CD4-positive, alpha-beta T cell treated with Interferon alpha-2 for 1 hour (primary cell): ENCODE measurements at places on chromosomes 7 and 10.

GRCh38 chr10:109067031-109067430 is 856.3 kb downstream of the XPNPEP1 start:
- no peak for DNase-seq

- DNase-seq = no peak
Observed at GRCh38 chr7:6139189-6139996, 108.2 kb downstream of the ANKRD61 start.

GRCh38 chr10:122441961-122442360 is 12.5 kb upstream of the ARMS2 start:
- no peak for DNase-seq

GRCh38 chr7:37675749-37676148 is 7.8 kb upstream of the GPR141 start:
- DNase-seq = no peak

GRCh38 chr7:125358551-125359167 is 429.0 kb upstream of the POT1 start:
- DNase-seq = no peak

- no peak for DNase-seq
Observed at GRCh38 chr10:119805702-119806230, 66.9 kb downstream of the MCMBP start.

DNA sequence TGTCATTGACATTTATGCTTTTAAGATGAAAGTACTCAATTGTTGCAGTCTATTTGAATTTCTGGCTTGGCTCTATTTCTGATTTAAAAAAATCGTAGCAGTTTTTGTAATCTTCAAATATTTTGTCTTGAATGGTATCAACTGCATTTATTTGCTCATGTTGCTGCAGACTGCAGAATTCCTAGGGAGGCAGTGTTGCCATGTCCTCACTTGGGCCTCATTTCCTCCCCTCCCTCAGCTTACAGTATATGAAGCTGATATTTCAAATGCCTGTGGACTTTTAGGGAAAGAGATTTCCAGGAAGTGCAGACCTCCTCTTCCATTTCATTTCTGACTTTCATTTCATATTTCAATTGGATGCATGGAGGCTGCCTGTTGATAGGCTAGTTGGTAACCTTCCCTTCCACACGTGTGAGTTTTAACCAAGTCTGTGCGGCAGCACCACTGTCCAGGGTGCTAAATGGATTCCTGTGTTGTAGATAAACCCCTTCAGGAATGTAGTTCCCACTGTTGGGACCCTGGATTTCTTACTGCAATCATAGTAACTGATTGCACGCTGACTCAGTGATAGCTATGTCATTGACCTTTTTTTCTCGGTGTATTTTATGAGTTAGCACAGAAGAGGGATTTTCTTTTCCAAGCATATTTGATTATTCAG is 17.5 kb downstream of the VPS50 start:
- DNase-seq = no peak

GRCh38 chr10:16639471-16639870 is 117.8 kb upstream of the C1QL3 start:
- no peak for DNase-seq

- no peak for DNase-seq
Observed at GRCh38 chr10:49357910-49358309, 38.0 kb downstream of the DRGX start.

DNA sequence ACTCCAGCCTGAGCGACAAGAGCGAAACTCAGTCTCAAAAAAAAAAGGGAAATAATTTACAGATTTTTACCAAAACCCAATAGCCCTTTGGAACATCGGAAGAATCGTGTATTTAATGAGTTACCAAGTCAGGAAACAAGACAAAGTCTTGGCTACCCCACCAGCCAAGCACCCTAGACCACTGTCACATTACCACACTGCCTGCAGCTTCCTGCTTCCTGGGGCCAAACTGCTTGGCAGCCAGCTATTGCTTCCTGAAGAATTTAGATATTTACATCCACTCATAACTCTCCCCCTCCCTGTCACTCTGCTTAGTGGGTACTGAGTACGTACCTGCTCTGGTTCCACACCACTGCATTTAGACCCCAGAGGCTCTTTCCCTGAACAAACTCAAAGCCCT is 14.1 kb upstream of the TNPO3 start:
- DNase-seq = no peak

DNA sequence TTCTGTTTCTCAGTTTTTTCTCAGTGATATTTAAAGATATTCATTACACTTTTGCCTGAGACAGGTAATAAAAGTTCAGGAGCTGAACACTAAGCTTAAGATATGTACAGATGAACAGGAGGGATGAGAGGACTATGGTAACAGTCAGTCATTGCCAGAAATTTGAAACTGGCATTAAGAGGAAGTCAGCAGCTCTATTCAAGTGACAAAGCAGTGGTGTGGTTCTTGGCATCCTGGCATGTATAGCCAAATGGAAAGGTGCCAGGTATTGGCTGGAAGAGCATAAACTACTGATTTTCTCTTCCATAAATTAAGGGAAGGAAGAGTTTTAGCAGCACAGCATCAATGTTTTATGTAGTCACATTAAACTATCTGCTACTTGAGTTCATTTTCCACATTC is 22.7 kb downstream of the HOXA1 start:
- no peak for DNase-seq

GRCh38 chr7:99124236-99124635 is 19.7 kb downstream of the SMURF1 start:
- no peak for DNase-seq

DNA sequence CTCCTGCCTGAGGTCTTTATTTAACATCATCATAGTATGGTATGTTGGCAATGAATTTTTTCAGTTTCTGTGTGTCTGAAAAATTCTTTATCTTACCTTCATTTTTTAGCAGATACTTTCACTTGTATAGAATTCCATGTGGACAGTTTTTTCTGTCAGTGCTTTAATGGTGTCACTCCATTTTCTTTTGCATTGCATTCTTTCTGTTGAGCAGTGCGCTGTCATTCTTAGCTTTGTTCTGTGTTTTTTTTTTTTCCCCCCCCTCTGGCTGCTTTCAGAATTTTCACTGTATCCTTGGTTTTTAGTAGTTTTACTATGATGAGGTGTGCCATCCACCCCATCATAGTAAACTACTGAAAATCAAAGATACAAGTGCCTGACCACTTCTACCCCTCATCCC is 120.7 kb downstream of the LRMDA start:
- no peak for DNase-seq

DNA sequence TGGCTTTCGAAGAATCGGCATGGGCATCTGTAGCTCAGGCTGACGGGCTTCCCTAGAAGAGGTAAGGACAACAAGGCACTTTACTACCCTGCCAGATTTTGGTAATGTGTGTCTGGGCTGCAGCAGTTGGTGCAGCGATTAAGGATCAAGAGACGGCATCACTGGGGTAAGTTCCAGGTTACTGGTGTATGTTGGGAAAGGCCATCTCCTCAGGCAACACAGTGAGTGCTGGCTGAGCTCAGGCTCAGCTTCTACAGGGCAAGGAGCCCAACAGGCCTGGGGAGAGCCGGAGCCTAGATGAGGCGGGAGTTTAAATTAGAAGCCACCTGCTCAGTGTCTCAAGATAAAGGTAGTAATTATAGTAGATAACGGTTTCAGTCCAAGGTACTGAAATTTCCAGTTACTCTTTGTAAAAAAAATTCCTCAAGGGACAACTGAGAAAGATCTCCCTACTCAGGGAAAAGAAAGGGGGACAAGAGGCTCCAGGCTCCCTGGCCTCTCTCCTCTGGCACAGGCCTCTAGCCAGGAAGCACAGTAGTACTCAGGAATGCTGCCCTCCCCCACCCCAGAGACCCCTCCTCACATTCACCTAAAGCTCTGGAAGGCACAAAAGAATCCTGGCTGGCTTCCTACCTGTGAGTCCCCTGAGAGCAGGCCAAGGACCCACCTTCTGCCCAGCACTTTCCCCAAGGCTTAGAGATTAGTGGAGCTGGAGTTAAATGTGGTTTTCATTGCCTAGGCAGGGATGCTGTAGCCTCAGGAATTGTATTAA is 3.9 kb downstream of the CXCL12 start:
- DNase-seq = no peak

GRCh38 chr7:128932862-128933179 is 4.9 kb upstream of the IRF5 start:
- no peak for DNase-seq

- DNase-seq = no peak
Observed at GRCh38 chr10:56139405-56139804, 221.7 kb downstream of the ZWINT start.

DNA sequence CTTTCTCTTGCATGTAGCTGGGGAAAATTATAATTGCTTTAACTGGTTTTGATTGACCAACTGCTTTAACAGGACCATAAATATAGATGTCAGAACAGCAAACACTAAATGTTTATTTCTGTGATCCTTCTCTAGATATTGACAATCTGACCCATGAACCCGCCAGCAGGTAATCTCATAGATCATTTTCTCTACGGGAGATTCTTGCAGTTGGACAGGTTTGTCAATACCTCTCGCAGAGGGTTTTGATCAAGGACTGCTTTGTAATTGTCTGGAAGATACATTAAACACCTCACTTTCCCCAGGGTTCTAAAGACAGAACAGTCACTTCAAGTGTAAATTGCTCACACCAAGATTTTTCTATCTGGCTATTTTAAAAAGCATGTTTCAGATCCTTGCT is 235.8 kb upstream of the RHOBTB1 start:
- DNase-seq = no peak

DNA sequence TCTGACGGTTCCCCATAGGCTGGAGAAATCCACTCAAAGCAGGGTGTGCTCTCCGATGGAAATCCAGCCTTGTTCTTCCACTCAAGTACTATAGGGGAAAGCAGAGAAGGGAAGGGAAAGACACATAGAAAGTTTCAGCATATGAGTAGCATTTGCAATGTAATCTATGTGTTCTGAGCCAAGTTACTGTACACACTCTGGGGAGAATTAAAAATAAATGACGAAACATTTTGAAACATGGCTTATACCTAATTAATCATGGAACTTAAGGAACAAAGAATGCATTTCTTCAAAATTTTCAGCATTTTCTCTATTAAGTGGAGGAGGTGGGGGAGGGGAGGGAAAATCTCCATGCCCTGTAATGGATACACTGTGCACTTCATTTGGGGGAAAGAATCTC is 198.1 kb upstream of the HABP2 start:
- DNase-seq = no peak

GRCh38 chr10:70615784-70616522 is 13.4 kb upstream of the PRF1 start:
- DNase-seq = no peak

GRCh38 chr10:77625379-77625778 is 12.2 kb downstream of the KCNMA1 start:
- no peak for DNase-seq

GRCh38 chr7:922334-923107 is 32.0 kb downstream of the ADAP1 start:
- DNase-seq = peak; percentile 71

DNA sequence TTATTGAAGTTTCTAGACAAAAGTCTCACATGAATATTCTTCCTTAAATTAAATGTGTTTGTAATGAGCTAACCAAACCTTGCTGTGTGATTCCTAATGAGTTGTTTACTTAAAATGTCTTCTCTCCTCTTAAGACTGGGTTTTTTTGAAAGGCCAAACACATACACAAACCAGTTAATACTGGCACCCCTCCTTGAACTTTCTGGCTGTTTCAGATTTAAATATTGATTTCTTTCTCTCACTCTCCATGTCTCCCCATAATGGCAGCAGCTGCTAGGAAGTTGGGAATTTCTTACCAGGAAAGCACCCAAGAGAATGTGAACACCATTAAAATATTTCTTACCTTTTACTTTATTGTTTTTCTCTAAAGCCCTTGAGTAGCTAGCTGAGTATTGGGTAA is 11.4 kb upstream of the PTN start:
- no peak for DNase-seq

DNA sequence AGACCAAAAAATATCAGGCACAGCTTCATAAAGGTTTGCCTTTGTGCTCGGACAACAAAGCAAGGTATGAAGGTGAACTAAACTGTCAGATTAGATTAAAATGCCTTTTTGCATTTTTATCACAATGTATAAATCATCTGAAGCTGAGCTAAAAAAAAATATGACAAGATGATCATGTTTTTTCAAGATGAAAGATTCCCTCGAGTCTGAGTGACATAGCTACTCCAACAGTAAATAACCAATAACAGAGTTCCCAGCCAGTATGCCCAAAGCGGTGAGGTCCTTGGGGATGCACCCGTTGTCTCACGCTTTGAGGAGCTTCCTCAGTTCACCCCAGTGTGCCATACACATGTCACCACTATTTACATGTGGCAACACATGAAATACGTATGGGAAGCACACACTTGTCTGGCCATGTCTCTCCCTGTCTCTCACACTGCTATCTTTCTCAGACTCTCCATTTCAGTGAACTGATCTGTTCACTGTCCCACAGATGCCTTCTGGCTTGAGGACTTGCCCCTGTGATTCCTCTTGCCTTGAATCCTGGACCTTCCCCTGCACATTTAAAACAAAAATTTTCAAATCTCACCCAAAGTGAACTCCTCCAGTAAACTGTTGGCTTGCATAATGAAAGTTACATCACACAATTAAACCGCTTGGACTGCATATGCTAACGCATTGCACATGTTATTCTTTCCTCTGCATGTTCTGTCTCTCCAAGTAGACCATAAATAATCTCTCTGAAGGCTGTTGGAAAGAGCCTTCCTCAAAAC is 2.6 kb upstream of the PIK3CG start:
- DNase-seq = no peak

DNA sequence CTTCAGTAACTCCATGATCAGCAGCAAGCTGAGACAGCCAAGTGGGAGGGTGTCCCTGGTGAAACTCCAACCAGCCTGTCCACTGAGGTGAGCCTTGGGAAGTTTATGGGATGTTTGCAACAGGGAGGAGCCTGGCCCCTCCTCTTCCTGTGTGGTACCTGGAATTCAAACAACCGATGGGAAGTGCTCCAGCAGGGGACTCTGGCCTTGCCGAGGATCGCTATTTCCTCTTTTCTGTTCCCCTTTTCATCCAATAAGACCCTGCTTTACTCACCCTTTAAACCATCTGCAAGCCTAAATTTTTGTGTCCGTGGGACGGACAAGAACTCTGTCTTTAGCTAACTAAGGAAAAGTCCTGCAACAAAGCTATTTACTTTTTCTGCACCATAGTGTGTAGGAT is 491.1 kb upstream of the ZMIZ1 start:
- no peak for DNase-seq

- no peak for DNase-seq
Observed at GRCh38 chr7:66430164-66430545, 198.5 kb upstream of the KCTD7 start.

DNA sequence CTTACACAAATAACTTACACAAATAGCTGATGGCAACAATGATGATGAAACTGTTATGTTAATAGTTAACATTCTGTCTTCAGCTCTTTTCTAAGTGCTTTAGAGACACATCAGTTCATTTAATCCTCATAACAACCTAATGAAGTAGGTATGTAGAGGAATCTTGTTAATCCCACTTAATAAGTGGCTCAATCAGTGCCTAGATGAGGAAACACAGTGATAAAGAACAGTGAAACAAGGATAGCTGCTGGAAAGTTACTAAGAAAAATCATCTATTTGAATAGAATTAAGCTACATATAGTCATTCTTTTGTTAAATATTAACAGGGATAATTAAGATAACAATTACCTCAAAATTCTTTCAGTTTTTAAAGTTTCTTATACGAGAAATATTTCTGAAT is 487.6 kb downstream of the ARL4A start:
- DNase-seq = no peak
